Caco-2 (cell line): ENCODE measurements at places on chromosomes 13 and 19.

- peak; percentile 83 for DNase-seq
Measured at GRCh38 chr13:46866150-46866549, 30.7 kb downstream of the HTR2A start.

GRCh38 chr13:95630593-95630992 lies 13.9 kb downstream of the DZIP1 start:
- DNase-seq = no peak

- no peak for DNase-seq
Measured at GRCh38 chr13:86710896-86711295, 911.7 kb upstream of the SLITRK6 start.

- DNase-seq = peak; percentile 84
Measured at GRCh38 chr13:113532156-113532806, 41.8 kb upstream of the DCUN1D2 start.

DNA sequence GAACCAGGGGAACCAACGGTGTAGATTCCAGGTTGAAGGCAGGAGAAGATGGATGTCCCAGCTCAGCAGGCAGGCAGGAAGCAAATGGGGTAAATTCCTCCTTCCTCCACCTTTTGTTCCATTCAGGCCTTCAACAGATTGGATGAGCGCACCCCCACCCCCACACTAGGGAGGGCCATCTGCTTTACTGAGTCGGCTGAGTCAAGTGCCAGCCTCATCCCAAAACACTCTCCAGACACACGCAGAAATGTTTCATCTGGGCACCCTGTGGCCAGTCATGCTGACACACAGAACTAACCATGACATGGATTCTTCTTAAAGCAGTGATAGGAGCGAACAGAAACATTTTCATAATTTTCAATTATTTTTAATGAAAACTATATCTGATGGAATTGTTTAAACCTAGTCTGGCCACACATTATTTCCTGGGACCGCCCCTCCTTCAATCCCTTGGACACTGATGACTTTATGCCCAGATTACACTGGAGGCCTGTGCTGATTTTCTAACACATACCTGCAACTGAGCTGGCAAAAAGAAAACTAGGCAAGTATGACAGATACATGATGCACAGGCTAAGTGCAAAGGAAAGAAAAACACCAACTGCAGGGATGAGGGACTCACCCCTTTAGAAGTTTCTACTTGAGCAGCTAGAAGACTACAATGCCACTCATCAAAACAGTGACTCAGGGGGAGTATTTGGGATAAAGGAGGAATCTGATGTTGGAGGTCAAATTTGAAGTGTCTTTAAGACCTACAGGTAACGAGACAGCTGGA lies 154.2 kb downstream of the TNFRSF19 start:
- no peak for DNase-seq

- DNase-seq = no peak
Measured at GRCh38 chr13:25420161-25420560, 48.4 kb downstream of the ATP8A2 start.

DNA sequence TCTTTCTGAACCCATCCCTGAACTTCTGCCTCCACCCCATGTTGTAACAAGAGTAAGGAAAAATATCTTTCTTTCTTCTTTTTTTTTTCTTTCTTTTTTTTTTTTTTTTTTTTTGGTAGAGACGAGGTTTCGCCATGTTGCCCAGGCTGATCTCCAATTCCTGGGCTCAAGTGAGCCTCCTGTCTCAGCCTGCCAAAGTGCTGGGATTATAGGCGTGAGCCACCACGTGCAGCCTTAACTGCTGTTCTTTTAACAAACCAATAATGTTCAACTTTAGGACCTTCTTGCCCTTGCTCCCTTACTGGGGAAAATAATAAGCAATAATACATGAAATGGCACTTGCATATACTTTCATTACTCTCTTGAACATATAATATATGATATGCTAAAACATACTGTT lies 19.6 kb downstream of the GPR183 start:
- no peak for DNase-seq

DNA sequence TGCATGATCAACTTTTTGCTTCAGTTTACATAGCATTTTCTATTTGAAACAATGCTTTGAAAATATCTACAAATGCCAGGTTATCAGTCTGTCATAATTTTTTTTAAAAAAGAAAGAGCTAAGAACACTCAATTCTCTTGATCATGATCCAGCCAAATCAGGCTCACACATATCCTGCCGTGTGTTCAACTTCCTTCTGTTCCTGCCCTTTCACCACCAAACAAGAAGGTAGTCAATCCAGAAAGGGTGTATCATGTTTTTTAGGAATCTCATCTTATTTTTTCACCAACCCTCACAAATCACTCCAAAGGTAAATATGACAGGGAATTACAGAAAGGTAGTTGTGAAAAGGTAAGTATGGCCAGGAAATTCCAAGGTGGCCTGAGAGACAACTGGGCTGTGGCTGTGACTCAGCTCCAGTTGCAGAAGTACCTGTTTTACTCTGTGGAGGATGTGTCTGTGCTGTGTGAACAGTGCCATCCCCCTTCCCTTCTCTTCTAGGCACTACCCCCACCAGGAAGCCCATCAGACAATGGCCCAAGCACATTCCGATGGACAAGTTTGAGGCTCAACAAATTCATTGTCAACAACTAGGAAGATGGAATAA lies 138.8 kb upstream of the GJB6 start:
- DNase-seq = no peak

- no peak for DNase-seq
Measured at GRCh38 chr13:38888309-38888708, 102.3 kb downstream of the STOML3 start.

DNA sequence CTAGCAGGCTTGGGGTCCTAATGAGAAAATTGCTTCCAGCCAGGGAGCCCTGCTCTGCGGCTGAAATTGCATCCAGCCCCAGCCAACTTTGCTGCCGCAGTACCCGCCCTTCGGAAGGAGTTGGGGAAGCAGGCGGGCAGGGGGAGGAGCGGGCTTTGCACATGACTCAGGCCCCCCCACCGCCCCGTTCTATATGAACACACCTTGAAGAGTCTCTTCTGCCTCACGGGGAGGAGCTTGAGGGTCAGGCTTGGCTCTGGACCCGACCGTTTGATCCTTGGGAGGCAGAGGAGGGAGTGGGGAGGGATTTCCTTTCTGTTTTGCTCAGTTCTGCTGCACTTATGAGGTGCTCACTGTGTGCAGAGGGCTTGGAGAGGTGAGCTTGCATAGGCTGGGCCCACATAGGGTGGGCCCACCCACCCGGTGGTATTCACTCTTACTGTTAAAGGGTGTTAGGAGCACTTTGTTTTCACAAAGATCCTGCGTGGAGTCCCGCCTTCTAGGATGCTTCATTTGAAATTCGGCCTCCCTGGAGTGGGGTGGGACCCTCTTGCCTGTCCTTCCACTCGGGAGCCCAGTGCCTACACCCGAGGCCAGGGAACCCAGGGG lies 46.5 kb downstream of the LYL1 start:
- DNase-seq = no peak

GRCh38 chr13:93388701-93389100 lies 162.1 kb downstream of the GPC6 start:
- DNase-seq = no peak

DNA sequence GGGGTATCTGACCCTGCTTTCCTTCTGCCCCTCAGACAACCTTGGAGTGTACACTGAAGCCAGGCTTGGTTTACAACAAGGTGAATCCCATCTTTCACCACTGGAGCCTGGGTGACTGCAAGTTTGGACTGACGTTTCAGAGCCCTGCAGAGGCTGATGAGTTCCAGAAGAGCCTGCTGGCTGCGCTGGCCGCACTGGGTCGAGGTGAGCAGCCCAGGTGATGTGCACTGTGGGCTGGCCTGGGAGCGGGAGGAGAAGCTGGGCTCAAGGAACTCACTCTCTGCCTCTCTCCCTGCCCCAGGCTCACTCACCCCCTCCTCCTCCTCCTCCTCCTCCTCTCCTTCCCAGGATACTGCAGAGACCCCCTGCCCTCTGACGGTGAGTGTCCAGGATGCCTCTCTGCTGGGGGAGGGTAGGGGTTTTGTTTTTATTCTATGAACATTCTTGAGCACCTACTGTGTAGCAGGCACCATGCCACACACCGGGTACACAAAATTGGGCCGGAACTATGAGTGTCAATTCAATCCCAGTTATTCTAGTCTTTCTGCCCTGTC lies 3.5 kb downstream of the SPRED3 start:
- no peak for DNase-seq

DNA sequence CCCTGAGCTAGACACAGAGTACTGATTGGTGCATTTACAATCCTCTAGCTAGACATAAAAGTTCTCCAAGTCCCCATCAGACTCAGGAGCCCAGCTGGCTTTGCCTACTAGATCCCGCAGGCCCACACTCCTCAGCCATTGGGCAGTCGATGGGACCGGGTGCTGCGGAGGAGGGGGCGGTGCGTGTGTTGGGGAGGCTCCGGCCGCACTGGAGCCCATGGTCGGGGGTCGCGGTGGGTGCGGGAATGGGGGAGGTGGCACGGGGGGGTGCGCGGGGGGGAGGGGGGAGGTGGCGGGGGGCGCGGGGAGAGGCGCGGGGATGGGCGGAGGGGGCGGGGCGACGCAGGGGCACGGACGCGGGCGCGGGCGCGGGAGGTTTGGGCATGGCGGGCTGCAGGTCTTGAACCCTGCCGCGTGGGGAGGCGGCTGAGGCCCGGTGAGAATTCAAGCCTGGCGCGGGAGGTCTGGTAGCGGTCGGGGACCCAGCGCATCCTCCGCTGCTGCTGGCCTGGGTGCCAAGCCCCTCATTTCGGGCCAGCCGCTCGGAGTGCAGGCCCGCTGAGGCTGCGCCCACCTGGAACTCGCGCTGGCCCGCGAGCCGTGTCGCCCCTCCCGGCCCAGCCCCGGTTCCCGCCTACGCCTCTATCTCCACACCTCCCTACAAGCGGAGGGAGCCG lies 674.1 kb downstream of the SLITRK5 start:
- no peak for DNase-seq

- no peak for DNase-seq
Measured at GRCh38 chr13:73870036-73870741, 264.0 kb downstream of the KLF12 start.

DNA sequence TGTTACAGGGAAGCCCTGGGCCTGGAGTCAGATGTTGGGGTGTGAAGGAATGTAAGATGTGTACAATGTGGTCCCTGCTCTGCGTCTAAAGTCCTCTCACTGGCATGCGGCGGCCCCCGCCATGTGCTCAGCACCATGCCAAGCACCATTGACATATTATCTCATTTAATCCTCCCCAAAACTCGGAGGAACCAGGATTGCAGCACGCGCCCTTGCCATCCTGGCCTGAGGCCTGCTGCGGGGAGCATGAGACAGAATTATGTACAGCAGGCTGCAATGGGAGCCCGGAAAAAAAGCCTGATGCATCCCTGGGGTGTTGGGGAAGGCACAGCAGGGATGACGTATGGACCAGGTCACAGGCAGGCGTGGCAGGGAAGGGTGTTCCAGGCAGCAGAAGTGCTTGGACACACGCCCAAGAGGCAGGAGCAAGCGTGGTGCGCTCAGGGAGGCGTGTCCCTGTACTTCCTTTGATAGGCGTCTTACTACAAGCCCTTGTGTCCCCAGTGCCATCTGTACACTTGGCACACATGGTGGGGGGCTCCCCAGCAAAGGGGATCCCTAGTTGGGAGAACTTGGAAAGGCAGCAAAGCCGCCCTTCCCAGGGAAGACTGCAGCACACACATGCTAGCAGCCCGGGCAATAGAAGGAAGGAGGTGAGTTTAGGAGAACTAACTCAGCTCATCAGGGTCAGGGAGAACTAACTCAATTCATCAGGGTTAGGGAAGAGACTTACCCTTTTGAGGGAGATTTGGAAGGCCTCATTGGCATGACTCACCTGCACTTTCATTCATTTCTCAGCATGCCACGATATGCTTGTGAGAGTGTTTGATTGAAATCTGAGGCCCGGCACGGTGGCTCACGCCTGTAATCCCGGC lies 3.4 kb downstream of the EVI5L start:
- DNase-seq = no peak

GRCh38 chr19:13794398-13794756 lies 866 bp upstream of the ZSWIM4 start:
- DNase-seq = no peak

DNA sequence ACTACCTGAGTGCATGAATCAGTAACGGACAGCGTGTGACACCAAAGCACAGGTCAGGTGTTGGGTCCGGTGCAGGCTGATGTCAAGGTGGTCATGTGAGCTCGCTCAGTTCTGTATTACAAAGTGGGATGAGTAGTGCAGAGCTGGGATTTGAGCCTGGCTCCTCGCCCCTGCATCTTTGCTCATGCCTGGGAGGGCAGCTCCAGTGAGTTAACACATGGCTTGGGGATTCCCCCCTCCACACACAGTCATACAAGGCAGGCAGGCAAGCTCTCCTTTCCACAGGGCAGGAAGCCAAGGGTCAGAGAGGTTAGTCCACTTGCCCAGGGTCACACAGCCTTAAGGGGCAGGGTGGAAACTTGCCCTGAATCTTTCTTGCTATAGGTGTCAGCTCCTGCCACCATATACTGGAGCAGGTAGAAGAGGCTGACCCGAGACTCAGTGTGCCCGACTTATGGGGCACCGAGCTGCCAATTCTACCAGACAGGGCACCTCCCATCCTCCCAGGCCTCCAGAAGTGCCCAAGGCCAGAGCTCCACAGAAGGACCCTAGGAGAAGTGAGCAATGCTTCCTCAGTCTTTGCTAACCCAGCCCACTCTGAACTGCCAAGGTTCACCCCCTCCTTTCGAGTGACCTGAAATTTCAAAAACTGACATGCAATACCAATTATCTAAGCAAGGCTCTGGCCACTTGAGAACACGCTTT lies 35.4 kb downstream of the ZNF787 start:
- DNase-seq = no peak

DNA sequence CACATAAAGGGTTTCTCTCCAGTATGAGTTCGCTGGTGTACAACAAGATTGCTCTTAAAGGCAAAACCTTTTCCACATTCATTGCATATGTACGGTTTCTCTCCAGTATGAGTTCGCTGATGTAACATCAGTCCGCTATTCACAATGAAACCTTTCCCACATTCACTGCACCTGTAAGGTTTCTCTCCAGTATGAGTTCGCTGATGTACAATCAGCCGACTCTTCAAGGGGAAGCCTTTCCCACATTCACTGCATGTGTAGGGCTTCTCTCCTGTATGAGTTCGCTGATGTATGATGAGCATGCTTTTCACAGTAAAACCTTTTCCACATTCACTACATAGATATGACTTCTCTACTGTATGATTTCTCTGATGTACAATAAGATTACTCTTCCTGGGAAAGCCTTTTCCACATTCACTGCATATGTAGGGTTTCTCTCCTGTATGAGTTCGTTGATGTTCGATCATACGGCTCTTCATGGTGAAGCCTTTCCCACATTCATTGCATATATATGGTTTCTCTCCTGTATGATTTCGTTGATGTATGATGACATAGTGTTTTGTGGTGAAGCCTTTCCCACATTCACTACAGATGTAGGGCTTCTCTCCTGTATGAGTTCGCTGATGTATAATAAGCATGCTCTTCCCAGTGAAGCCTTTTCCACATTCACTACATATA lies 6.0 kb upstream of the ZNF614 start:
- DNase-seq = no peak

DNA sequence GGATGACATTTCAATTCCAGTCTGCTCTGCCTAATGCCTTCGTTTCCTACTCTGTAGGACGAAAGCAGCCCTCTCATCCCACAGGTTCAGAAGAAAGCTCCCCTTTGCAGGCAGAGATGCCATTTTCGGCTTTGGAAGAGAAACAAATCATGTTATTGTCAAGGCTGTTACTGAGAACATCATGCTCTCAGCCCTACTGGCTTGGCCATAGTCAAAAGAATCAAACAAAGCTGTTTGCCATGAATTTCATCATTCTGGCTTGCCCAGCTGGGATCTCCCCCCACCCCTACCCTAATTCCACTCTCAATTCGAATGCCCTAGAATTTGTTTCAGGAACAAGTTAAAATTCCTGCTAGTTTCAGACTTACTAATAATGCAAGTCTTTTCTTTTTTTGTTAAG lies 162.3 kb upstream of the SERP2 start:
- no peak for DNase-seq

GRCh38 chr19:4636151-4636717 lies 3.1 kb upstream of the TNFAIP8L1 start:
- peak; percentile 81 for DNase-seq
